ENCODE measurements at places on chromosomes 12 and 14.

DNA sequence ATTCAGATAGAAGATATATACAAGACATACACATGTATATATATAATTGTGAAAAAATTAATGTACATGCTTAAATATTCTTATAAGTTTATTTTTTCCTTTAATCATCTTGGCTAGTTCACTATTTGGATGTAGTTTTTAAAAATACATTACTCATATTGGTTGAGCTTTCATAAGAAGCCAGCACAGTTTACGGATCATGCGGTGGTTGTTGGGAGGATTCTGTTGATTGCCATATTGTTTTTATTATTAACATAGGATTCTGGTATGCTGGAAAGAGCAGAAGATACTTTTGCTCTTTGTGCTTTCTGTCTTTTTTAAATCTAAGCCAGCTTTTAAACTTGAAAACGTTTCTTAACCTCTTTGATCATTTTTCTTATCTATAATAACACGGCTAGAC, 163.4 kb downstream of the OTOGL start:
- no peak for DNase-seq

GRCh38 chr14:92945544-92945943, 22.6 kb downstream of the CHGA start:
- no peak for DNase-seq

GRCh38 chr14:104953097-104953496, 25.1 kb downstream of the AHNAK2 start:
- no peak for DNase-seq

DNA sequence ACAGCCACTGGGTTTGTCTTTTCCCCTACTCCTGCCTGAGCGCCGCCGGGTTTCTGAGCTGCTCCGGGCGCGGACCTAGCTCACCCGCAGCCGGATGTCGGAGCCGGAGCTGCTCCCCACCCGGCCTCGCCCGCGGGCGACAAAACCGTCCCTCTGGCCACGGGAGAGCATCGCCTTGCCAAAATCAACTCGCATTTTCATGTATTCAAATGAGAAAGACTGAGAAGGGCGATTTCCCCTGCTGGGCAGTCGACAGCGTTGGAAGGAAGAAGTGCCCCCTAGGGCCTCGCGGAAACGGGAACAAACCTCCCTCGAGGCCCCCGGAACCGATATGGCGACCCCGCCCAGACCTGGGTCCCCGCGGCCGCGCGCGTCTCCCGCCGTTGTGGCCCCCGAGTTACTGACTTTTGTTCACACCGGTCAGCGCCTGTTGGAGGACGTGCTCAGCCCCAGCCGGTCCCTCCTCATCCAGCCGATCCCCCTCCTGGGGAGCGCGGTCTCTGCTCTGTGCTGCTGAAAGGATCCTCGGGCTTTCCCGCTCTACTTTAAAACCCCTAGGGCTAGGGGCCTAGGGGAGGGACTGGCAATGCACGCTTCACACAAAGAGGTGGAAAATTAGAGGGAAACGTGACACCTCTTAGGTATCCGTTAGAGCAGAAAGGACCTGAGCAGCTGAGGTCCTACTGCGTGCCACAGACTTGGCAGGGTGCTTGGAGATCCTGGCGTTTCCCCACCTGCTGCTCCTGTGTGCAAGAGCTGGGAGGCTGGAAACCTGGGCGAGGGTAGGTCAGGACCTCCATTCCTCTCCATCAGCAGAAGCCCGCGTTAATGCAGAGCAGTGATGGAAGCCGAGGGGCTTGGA, 4.3 kb downstream of the TTC6 start:
- no peak for DNase-seq

DNA sequence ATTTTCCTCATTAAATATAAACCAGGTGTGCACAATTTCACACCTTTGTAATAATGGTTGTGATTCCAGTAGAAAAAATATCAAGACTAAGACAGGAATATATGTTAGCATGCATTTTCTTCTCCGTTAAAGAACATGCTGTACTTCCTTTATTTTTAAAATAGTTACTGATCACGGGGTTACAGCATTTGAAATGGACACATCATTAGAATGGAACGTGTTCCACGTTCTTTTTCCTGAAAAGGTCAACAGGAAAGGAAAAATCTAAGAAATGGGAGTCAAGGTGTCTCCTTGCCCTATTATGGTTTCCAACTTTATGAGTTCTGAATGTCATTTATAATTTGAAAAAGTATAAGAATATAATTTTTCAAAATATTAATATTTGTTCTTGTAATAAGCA, 1325.7 kb downstream of the SLC16A7 start:
- no peak for DNase-seq

- DNase-seq: no peak
These were observed 14.3 kb downstream of the RNF212B start for GRCh38 chr14:23252006-23252405.

Data from NCI-H446 (cell line).